ENCODE measurements at places on chromosomes 1 and 21. TPM values are rescaled to one million over a fixed set of nuclear protein-coding genes. Genes with fewer than 3 reads are reported as not detected.
A peak's percentile ranks its signal among the peaks of the same experiment; 100 is the strongest.

The NPL gene
- 4.9 TPM for total RNA-seq

GRCh38 chr1:47643306-47644211 is 205.7 kb downstream of the FOXD2 start:
- no peak for DNase-seq

DNA sequence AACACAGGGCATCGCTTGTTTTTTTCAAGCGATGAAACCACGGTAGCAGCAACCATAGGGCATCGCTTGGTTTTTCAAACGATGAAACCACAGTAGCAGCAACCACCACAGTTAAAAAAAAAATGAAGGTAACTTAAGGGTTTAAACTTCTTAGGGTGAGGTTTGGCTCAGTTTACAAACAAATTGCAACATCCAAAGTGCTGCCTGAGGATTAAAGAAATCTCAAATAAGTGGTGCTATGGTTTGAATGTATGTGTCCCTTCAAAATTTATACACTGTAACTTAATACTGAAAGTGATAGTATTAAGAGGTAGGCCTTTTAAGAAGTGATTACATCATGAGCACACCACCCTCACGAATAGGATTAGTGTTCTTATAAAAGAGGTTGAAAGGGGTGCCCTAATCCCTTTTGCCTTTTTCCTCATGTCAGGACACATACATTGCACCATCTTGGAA is 6.4 kb upstream of the GBP5 start:
- no peak for DNase-seq

DNA sequence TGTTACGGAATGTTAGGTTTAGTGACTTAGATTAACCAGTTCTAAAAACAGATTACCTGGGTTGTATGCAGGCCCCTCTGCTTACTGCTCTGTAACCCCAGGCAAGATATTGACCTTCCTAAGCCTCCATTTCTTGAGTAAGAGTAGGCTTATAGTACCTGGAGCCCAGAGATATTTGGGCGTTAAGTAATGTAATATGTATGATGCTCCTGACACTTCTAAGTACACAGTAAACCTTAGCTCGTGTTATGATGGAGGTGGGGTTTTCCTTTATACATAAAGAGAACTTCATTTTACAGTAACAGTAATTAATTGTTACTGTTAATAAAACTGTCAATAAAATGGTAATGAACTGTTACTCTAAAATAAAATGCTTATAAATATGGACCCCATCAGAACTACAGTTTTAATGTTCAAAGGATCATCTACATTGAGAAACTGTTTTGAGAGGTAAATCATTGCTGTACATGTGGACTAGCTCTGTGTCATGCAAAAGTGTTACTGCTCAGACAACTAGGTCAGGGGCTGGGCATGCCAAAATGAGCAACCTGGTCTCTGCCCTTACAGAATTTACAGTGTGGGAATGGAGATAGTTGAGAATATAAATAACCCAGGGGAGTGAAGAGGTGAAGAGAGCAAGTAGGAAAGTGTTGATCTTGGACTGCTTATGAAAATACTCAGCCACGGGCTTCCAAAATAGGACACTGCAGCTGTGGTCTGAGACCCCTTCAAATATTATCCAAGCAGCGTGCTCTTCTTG is 26.6 kb downstream of the LRRC8C start:
- DNase-seq = no peak

DNA sequence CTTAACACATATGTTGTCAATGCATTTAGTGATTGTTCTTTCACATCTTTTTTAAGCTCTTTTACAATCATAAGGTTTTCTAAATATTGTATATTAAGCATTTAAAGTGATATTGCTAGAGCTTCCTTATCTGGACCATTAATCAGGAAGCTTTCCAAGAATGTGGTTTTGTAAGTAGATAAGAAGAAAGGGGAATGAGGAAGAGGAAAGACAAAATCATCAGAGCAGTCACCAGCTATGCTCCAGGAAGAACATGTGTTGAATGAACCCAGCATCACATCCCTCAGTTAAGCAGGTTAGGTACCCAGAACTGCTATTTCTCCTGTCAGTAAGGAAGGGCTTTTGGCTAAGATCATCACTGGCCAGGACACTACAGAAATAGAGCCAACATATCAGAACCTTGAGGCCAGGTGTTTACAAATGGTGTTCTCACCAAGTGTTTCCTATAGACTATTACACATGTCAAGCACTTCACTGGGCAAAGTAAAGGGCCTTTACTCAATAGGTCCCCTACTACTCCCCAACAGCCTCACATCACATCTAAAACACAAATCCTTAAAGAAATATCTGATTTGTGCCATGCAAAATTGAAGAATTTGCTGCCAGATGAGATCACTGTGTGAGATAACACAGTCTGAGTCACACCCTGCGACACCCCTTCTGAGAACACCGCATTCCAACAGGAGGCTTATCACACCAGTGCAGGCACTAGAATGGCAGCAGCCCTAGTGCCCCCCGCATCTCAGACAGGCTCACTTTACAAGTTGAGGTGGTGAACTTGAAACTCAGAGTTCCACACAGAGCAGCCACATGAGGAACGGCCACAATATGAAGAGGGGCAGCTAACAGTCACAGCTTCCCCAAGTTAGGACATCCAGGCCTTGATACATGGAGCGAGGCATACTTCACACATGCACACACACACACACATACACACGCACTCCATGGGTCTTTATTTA is 1.8 kb upstream of the SPRR2A start:
- no peak for DNase-seq

The UCK2 gene
- total RNA-seq = 44.5 TPM

DNA sequence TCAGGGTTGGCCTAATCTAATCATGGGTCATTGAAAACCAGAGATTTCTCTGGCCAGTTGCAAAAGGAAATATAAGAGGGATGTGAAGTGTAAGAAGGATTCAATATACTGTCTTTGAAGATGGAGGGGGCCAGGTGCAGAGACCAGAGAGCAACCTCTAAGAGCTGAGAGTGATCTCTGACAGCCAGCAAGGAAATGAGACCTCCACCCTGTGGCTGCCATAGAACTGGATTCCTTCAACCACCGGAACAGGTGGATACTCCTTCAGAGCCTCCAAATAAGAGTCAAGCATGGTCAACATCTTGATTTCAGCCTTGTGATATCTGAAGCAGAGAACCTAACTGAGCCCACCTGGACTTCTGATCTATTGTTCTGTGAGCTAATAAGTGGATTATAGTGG is 128.4 kb downstream of the CYYR1 start:
- no peak for DNase-seq

DNA sequence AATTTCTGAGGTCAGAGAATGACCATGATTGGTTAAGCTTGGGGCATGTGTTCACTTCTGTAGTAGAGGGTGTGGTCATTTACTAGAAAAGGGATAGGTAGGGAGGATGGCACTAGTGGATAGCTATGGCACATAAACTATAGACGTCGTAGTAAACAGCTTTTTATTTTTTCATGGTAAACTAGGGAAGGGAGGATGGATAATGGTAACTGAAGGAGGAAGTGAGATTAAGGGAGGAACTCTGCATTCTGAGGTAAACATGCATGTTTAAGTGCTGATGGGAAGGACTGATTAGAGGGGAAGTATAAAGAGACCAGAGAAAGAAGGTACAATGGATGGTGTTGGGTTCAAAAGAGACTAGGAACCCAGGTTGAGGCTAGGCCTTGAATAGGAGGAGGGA is 26.9 kb downstream of the PTGS2 start:
- no peak for DNase-seq

DNA sequence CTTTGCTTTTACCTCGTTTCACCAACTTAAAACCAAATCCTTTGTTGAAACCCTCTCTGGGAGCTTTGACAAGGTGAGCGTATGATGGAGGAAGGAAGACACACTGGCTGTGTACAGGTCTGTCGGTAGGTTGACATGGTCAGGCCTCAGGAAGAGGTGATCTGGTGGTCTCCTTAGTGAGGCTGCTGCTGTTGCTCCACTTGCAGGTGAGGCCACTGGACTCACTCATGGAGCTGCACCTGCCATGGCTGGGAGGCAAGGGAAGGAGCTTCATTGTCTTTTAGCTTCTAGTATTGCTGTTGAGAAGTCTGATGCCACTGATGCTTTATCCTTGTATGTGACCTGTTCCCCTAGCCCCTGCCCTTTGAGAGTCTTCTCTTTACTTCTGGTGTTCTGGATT is 35.7 kb downstream of the TENT5C start:
- no peak for DNase-seq

DNA sequence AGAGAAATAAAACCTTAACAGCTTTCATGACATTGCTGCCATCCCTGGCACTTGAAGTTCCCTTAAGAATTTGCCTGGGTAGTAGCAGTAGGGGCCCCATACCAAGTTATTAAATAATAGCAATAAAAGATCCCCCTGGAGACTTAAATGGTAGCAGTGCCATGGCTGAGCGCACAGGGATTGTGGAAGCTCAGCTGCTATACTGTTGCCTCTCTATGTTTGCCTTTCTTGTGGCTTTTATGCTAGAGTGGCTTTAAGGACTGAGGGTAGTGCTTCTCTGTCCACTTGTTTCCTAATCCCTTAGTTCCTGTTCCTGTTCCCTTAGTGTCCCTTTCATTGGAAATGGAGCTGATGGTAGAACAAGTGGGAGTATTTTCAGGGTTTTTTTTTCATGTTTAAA is 42.1 kb downstream of the NCF2 start:
- no peak for DNase-seq

DNA sequence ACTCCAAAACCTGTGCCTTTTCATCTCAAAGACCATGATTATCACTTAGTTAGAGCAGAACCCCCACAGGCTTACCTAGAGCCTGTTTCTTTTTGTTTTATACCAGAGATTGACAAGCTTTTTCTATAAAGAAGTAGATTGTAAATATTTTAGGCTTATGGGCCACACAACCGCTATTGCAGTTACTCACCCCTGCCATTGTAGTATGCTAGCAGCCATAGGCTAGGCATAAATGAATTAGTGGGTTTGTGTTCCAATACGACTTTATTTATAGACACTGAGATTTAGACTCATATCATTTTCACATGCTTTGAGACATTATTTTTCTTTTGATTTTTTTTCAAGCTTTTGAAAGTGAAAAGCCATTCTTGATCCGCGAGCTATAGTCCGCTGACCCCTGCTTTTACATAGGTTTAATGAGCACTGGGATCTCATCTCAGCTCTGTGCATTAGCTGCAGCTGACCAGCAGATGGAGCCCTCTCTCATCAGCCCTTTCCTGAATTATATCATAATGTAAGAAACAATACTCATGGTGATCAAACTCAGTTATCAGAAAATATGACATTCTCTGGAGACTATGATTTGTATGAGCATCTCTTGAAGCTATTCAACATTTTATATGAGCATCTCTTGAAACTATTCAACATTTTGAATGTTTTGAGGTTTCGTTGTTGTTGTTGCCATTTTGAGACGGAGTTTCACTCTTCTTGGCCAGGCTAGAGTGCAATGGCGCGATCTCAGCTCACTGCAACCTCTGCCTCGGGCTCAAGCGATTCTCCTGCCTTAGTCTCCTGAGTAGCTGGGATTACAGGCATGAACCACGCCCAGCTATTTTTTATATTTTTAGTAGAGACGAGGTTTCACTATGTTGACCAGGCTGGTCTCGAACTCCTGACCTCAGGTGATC is 111.9 kb upstream of the L1TD1 start:
- peak; percentile 42 for DNase-seq

The NCF2 gene
- total RNA-seq = 0.47 TPM

- peak; percentile 72 for DNase-seq
Measured at GRCh38 chr1:23838401-23838866, 13.2 kb upstream of the HMGCL start.

The CXADR gene
- 36.8 TPM for total RNA-seq

The PPIAL4G gene
- not detected for total RNA-seq

DNA sequence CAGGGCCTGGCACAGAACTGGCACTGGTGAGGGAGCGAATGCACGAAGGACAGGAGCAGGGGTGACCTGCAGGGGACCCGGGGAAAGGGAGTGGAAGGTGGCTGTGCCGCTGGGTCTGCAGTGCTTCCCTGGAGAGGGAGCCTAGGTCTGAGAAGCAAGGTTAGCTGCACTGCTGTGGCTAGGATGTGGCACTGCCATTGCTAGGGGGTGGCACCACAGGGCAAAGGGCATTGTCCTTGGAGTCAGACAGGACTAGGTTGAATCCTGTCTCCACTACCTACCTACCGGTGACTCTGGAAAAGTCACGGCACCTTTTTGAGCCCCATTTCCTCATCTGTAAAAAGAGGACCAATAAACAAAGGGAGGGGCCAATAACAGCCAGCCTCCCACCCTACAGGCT is 28.3 kb downstream of the SLC1A7 start:
- DNase-seq = no peak

DNA sequence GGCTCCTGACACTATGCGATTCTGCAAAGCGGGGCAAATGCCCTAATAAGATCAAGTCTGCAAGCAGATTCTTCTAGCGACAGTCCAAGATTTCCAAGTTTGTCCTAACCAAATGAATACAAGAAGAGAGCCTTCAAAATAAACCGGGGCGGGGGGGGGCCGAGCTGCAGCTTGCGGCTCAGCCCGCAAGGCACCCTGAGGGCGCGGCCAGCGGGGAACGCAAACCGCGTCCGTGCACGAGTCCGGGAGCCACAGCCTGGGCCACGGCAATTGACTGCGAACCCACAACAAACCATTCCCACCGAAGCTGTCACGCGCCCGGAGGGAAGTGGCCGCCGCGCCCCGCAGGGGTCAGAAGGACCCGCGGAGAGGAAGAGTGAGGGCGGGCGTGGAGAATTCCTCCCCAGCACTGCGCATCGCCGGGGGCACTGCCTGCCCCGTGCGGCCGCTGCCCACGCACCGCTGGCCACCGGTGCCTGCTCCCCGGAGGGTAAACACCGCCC is 687 bp downstream of the TGFBR3 start:
- peak; percentile 47 for DNase-seq

- peak; percentile 56 for DNase-seq
Measured at GRCh38 chr1:207823880-207824566, 72.2 kb downstream of the CD46 start.
